ENCODE measurements at places on chromosomes 7 and 10.

- no peak for DNase-seq
Observed at GRCh38 chr10:1242975-1243374, 186.8 kb downstream of the WDR37 start.

DNA sequence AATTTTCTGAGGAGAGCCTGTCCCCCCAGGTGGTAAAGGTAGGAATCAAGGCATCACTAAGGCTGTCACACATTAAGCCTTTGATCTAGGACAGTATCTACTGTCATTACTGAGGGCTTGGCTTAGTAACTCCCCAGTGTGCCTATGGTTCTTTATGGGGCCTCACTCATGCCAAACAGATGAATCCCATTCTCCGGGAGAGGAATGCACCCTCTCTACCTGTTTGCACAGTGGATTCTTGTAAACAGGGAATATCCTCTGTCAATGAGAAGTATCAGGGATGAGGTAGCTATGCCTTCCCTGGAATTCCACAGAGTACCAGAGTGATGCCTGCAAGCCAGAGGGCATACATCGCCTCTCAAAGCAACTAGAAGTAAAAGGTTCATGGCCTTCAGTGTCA is 3.9 kb upstream of the CPN1 start:
- no peak for DNase-seq

- no peak for DNase-seq
Observed at GRCh38 chr10:10612151-10612550, 405.5 kb upstream of the CELF2 start.

DNA sequence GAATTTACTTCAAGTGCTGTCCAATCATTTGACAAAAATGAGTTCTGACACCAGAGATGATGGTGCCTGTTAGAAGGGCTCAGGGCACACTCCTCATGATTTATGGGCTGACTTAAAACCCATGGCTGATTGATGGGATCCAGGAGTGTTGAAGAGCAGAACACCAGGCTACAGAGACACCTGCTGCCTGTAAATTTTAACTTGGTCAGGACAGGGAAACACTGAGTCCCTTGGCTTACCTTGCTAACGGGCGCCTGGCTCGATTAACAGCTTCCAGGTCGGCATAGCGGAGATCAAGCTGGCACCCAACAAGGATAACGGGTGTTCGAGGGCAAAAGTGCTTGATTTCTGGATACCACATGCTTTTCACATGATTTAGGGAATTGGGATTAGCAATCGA is 51.4 kb downstream of the RHOBTB1 start:
- DNase-seq: no peak

GRCh38 chr7:150660939-150661613 is 24.4 kb upstream of the GIMAP2 start:
- DNase-seq: no peak

- DNase-seq: no peak
Observed at GRCh38 chr10:33419311-33419710, 84.8 kb upstream of the NRP1 start.

Data from thoracic aorta (tissue), 2 donors.